WTC11 (cell line): ENCODE measurements at places on chromosomes 2 and 18. TPM values are rescaled to one million over a fixed set of nuclear protein-coding genes. Genes with fewer than 3 reads are reported as not detected.
A peak's percentile ranks its signal among the peaks of the same experiment; 100 is the strongest.

DNA sequence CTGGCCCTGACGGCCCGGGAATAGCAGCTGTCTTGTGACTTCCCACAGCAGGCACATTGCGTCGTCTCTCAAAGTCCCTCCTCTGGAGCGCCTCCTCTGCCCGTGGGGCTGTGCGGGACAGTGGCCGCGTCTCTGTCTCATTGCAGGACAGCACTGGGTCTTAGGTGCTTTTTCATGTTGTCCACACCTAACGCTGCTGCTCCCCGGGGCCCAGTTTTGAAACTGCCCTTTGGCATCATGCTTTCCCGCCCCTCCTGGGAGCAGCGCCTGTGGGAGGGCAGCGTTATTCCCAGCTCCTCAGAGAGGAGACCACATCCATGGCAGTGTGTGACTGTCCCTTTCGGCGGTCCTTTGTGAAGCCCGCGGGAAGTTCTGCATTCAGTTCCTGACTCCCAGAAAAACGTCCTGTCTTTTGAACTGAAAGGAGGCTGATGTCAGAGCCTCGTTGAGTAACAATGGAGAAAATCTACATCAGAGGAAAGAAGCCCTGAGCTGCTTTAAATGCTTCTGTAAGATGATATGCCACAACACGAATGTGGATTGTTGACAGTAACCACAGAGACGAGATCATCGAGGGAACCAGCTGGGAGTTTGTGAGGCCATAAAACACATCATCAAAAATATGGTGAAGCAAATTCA is 226.0 kb downstream of the FAM210A start:
- peak overlapping the region; percentile 49 for H3K4me3 ChIP-seq
- H3K27me3 ChIP-seq, result peaks cover 16% of the 10 kb centered on the region
- H3K36me3 ChIP-seq, result peaks cover 20% of the 10 kb centered on the region
- peak overlapping the region; percentile 71 for H3K27ac ChIP-seq
- H3K4me1 ChIP-seq, result peaks cover 52% of the 10 kb centered on the region

DNA sequence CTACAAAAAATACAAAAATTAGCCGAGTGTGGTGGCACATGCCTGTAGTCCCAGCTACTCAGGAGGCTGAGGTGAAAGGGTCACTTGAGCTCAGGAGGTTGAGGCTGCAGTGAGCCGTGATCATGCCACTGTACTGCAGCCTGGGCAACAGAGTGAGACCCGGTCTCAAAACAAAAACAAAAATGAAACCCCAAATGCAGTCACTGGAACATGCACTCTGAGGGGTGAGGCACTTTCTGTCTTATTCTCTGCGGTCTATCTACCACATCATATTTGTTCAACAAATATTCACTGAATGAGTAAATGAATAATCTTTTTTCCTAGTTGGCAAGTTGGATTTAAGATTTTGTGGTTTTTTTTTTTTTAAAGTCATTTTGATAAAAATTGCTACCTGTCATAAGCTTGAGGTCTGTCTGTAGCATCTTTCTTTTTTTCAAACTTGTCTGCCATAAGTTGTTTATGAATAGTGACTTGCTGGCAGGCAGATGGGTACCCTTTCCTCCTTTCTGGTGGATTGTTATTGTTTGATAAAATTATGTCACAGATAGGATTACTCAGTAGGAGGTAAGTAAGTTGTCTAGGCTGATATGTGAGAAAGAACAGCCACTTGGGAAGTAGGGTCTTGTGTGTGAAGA is 11.8 kb downstream of the CHRNA1 start:
- H3K36me3 ChIP-seq, result no peaks in the 10 kb centered on the region
- H3K27me3 ChIP-seq, result no peaks in the 10 kb centered on the region
- no peak overlapping the region for H3K4me3 ChIP-seq
- H3K27ac ChIP-seq, result no peak overlapping the region
- no peak for DNase-seq

GRCh38 chr18:25279961-25280360 is 72.0 kb downstream of the ZNF521 start:
- no peaks in the 10 kb centered on the region for H3K27me3 ChIP-seq
- no peak overlapping the region for H3K27ac ChIP-seq
- no peak for DNase-seq
- H3K36me3 ChIP-seq, result no peaks in the 10 kb centered on the region
- H3K4me3 ChIP-seq, result no peak overlapping the region

DNA sequence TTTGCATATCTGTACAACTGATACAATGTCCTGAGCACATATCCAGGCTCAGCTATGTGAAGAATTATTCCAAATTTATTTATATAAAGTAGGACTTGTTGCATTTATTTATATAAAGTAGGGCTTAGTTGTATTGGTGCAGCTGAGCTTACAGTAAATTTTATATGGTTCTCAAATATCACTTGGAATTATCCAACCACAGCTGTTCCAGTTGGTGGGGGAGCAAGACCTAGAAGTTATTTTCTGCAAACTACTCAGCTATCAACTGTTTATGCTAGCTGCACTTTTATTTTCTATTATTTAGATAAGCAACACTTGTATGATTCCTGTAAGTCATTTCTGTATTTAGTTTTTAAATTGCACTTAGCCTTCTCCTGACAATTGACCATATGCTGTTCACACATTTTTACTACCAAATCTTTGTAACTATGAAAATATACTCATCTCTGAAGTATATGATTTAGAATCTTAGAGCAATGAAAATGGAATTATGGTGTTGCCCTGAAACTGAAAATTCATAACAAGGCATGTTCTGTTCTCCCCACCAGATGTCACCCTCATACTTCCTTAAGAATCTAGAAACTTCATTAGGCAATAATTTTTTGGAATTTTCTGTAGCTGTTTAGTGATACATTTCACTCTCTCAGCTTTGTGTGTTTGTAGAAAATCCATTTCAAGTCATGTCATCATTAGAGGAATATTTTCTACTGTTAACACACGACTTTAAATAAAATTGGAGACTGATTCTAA is 157.0 kb upstream of the CBLN2 start:
- H3K4me3 ChIP-seq, result no peak overlapping the region
- peaks cover 8% of the 10 kb centered on the region for H3K4me1 ChIP-seq
- no peak overlapping the region for H3K27ac ChIP-seq
- H3K27me3 ChIP-seq, result no peaks in the 10 kb centered on the region; the same call in 1 of the 2 replicates
- no peak for DNase-seq

DNA sequence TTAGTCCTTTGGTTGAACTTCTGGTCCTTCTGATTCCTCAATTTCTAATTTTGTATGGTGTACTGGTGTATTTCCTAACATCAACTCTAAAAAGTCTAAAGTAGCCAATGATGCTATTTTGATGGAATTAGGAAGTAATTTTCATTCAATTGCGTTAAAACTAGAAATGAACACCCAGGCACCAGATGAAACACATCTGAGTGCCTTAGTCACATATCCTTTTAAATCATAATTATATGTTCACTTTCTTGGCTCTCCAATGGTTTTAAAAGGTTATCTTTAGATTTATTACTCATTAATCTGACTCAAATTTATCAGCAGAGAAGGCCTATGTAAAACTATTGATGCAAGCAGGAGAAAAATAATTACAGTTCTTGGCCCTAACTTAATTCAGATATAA is 119.7 kb downstream of the GAREM1 start:
- H3K27me3 ChIP-seq, result no peaks in the 10 kb centered on the region
- no peaks in the 10 kb centered on the region for H3K36me3 ChIP-seq
- H3K27ac ChIP-seq, result no peak overlapping the region
- DNase-seq, result no peak
- H3K4me3 ChIP-seq, result no peak overlapping the region

DNA sequence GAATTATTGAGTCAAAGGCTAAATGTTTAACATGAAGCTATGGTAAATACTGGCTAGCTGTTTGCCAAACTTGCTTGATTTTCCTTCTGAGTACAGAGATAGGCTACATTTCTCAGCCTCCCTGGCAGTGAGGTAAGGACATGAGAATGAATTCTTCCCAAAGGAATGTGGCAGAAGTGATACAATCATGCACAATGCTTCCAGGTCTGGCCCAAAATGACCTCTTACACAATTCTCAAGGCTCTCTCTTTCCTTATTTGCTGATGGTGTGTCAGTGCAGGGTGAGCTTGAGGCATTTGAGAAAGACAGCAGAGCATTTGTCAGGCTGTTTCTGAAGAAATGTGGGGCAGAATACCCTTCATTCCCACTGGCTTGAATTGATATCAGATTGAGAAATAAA is 95.6 kb upstream of the NABP1 start:
- peaks cover under 1% of the 10 kb centered on the region for H3K4me1 ChIP-seq
- no peak overlapping the region for H3K4me3 ChIP-seq
- no peaks in the 10 kb centered on the region for H3K36me3 ChIP-seq

GRCh38 chr2:230658877-230659652 is 53.6 kb upstream of the CAB39 start:
- H3K27ac ChIP-seq, result no peak overlapping the region
- DNase-seq, result no peak
- no peaks in the 10 kb centered on the region; the same call in 1 of the 2 replicates for H3K27me3 ChIP-seq

DNA sequence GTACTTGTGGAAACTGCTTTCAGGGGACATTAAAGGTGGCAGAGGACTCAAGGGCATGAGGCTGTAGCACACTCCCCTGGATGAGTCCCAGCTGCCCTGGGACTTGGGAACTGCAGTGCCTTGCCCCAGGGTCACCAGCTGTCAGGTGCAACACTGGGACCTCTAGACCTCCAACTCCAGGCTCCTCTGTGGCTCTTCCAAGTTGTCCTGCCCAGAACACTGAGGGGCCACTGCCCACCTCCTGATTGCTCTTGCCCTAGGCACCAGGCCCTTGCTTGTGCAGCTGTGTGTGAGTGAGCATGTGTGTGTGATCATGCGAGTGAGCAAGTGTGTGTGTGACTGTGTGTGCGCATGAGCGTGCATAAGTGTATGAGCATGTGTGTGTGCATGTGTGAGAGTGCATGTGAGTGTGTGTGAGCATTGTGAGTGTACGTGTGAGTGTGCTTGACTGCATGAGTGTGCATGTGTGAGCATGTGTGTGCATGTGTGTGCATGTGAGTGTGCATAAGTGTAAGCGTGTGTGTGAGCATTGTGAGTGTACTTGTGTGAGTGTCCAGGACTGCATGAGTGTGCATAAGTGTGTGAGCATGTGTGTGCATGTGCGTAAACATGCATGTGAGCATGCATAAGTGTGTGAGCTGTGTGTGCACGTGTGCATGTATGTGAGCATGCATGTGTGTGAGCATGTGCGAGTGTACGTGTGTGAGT is 301.5 kb downstream of the NDUFA10 start:
- no peak for DNase-seq
- H3K36me3 ChIP-seq, result no peaks in the 10 kb centered on the region
- peak overlapping the region; percentile 2; the same call in 1 of the 2 replicates for H3K27ac ChIP-seq
- H3K27me3 ChIP-seq, result no peaks in the 10 kb centered on the region
- H3K4me3 ChIP-seq, result no peak overlapping the region
- H3K4me1 ChIP-seq, result no peaks in the 10 kb centered on the region

- no peak overlapping the region for H3K27ac ChIP-seq
- H3K36me3 ChIP-seq, result peaks cover 8% of the 10 kb centered on the region
- H3K4me1 ChIP-seq, result peaks cover 19% of the 10 kb centered on the region
- H3K27me3 ChIP-seq, result peaks cover 4% of the 10 kb centered on the region; the same call in 1 of the 2 replicates
Observed at GRCh38 chr2:241010531-241011295, 12.3 kb downstream of the SNED1 start.

DNA sequence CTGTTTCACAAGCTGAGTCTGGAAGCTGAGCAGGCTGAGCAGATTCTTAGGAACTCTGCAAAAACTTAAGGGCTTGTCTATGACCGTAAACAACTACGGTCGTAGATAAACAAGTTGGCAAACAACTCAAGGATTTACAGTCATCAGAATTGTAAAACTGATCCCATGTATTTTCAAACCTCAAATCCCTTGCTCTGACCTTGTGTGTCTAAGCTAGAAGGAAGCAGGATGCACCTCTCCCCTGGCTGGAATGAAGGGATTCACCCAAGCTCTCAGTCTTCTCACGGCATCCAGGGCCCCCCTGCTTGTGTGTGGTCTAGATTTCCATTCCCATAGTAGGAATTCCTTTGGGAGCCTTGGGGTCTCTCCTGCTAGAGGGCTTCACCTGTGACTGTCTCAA is 12.4 kb upstream of the IL1RN start:
- no peaks in the 10 kb centered on the region for H3K4me1 ChIP-seq
- H3K36me3 ChIP-seq, result no peaks in the 10 kb centered on the region
- H3K27me3 ChIP-seq, result peaks cover 5% of the 10 kb centered on the region; the same call in 1 of the 2 replicates
- no peak overlapping the region for H3K4me3 ChIP-seq

The LRP2 gene
- total RNA-seq, result 0.59 to 1.2 TPM (median 1.0 TPM) in 3 replicates

DNA sequence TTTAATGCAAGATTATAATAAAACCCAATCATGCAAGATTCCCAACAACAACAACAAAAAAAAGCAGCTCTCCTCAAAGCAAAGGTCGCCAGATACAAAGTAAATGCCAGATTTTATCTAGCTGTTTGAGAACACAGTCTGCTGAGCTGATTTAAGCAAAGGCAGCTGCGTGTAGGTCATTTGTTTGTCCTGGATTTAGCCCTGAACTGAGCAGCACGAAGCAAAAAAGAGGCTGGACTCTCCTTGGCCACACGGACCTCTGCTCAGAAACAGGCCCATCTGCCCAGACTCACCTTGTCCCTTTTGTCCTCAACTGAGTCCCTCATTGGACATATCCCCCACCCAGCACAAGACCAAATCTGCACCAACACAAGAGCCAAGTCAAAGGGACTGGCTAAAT is 91.5 kb downstream of the PID1 start:
- H3K36me3 ChIP-seq, result no peaks in the 10 kb centered on the region
- H3K27me3 ChIP-seq, result no peaks in the 10 kb centered on the region
- no peak overlapping the region for H3K4me3 ChIP-seq
- H3K4me1 ChIP-seq, result peaks cover 9% of the 10 kb centered on the region

GRCh38 chr2:238202326-238203093 is 985 bp downstream of the ILKAP start:
- peak overlapping the region; percentile 82 for H3K4me3 ChIP-seq
- peaks cover 16% of the 10 kb centered on the region for H3K4me1 ChIP-seq
- H3K27me3 ChIP-seq, result peaks cover 15% of the 10 kb centered on the region
- peak overlapping the region; percentile 20; the same call in 1 of the 2 replicates for H3K27ac ChIP-seq
- DNase-seq, result no peak
- peaks cover 9% of the 10 kb centered on the region for H3K36me3 ChIP-seq

The RRM2 gene
- 119 to 129 TPM (median 126 TPM) in 3 replicates for total RNA-seq

The KLHL41 gene
- total RNA-seq, result not detected in 3 replicates

DNA sequence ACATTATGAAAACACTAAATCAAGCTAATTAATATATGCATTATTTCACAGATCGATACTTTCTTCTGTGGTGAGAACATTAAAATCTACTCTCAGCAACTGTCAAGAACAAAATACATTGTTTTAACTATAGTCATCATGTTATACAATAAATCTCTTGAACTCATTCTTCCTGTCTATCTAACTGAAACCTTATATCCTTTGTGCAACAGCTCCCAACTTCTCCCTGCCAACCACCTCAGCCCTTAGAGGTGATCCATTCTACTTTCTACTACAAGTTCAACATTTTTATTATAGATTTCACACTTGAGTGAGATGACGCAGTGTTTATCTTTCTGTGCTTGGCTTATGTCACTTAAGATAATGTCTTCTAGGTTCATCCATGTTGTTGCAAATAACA is 535.2 kb upstream of the CRIM1 start:
- H3K4me3 ChIP-seq, result no peak overlapping the region
- H3K36me3 ChIP-seq, result no peaks in the 10 kb centered on the region
- peaks cover 65% of the 10 kb centered on the region for H3K4me1 ChIP-seq

- peaks cover 1% of the 10 kb centered on the region for H3K36me3 ChIP-seq
- no peaks in the 10 kb centered on the region for H3K27me3 ChIP-seq
- H3K4me1 ChIP-seq, result no peaks in the 10 kb centered on the region
- H3K4me3 ChIP-seq, result no peak overlapping the region
- no peak for DNase-seq
- H3K27ac ChIP-seq, result no peak overlapping the region
Observed at GRCh38 chr18:43501099-43501498, 223.8 kb upstream of the SYT4 start.

The FOXD4L1 gene
- 0.09 TPM in 1 of 3 replicates, not detected in the others for total RNA-seq
